ENCODE measurements at places on chromosomes 5 and 9.

GRCh38 chr5:1783216-1783554, 16.5 kb downstream of the MRPL36 start:
- no peaks in the 10 kb centered on the region for H3K4me1 ChIP-seq
- H3K4me3 ChIP-seq: no peak overlapping the region
- no peaks in the 10 kb centered on the region for H3K36me3 ChIP-seq

DNA sequence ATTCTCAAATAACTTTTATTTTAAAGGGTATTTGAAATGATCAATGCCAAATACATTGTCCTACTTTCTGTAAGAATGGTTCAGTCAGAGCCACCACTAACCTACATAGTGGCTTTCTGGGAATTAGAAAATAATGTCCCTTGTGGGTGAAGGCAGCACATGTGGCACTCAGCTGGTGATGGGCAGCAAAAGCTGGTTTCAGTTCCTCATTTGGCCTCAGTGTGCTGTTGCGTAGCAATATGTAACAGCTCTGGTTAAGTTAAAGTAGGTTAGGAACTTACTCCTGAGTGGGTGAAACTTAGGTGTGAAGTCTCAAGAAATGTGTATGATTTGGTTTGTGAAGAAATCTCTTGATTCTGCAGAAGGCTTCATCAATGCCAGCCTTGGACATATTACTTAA, 99.6 kb upstream of the SPEF2 start:
- no peaks in the 10 kb centered on the region for H3K27me3 ChIP-seq
- H3K4me3 ChIP-seq: no peak overlapping the region
- H3K27ac ChIP-seq: no peak overlapping the region

- H3K27ac ChIP-seq: no peak overlapping the region
- no peaks in the 10 kb centered on the region for H3K4me1 ChIP-seq
- H3K27me3 ChIP-seq: no peaks in the 10 kb centered on the region
Observed at GRCh38 chr9:119257592-119257991, 111.6 kb downstream of the BRINP1 start.

GRCh38 chr9:135306699-135307098, 172.9 kb upstream of the PPP1R26 start:
- H3K36me3 ChIP-seq: no peaks in the 10 kb centered on the region
- DNase-seq: peak; percentile 84
- H3K27ac ChIP-seq: no peak overlapping the region
- no peak overlapping the region for H3K4me3 ChIP-seq
- H3K4me1 ChIP-seq: peaks cover 5% of the 10 kb centered on the region

DNA sequence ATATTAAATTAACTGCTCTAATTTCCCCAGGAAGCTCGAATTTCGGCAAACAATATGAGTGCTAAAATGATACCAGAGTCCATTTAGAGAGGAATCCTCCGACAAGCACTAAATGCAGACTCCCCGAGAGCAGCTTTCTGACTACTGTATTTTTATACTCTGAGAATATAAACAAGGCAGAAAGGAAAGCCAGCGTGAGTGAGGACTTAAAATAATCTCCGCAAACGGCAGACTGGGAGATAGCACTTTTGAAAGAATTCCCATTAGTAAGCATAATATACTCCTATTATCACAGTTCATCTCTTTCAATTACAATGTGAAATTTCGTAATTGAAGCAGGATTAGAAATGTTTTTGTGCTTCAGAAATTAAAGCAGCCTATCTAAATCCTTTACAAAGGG, 269.4 kb upstream of the PANK3 start:
- DNase-seq: no peak
- H3K4me1 ChIP-seq: peaks cover 4% of the 10 kb centered on the region
- no peak overlapping the region for H3K27ac ChIP-seq
- no peaks in the 10 kb centered on the region for H3K27me3 ChIP-seq
- H3K36me3 ChIP-seq: no peaks in the 10 kb centered on the region
- H3K4me3 ChIP-seq: no peak overlapping the region

GRCh38 chr9:127223810-127224177, 40.8 kb upstream of the GARNL3 start:
- peak overlapping the region; percentile 76 for H3K4me3 ChIP-seq
- H3K27me3 ChIP-seq: no peaks in the 10 kb centered on the region
- no peaks in the 10 kb centered on the region for H3K36me3 ChIP-seq
- peak overlapping the region; percentile 78 for H3K27ac ChIP-seq
- peaks cover 19% of the 10 kb centered on the region for H3K4me1 ChIP-seq

DNA sequence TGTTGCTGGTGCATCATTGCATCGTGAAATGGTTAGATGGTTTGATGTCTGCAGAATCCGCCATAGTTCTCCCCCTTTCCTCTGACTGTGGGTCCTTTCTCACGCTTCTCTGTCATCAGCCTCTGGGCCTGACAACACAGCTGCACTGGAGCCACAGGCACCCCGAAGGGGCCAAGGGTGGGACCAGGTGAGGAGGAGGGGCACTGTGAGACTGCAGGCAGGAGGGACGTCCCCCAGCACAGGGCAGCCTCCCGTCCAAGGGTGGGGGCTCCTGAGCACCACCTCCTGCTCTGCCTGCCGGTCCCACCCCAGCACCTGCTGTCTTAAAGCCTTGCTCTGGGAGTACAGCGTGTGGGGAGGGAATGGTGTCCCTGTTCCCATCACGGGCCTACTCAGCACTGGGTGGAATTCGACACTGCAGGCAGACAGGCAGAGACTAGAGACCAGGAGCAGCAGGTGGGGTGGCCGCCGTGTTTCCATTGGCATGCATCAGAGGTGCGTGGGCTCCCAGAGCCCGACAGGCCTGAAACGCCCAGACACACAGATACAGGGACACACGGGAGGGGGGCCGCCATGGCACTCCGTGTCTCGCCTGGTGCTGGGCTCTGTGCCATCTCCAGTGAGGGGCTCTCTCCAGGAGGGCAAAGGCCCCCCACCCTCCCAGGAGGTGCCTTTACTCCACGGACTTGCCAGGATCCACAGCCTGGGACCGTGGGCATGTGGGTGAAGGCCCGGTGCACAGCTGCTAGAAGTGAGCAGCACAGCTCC, 15.0 kb downstream of the CACNA1B start:
- H3K36me3 ChIP-seq: no peaks in the 10 kb centered on the region
- H3K27me3 ChIP-seq: no peaks in the 10 kb centered on the region
- DNase-seq: no peak
- no peaks in the 10 kb centered on the region for H3K4me1 ChIP-seq

DNA sequence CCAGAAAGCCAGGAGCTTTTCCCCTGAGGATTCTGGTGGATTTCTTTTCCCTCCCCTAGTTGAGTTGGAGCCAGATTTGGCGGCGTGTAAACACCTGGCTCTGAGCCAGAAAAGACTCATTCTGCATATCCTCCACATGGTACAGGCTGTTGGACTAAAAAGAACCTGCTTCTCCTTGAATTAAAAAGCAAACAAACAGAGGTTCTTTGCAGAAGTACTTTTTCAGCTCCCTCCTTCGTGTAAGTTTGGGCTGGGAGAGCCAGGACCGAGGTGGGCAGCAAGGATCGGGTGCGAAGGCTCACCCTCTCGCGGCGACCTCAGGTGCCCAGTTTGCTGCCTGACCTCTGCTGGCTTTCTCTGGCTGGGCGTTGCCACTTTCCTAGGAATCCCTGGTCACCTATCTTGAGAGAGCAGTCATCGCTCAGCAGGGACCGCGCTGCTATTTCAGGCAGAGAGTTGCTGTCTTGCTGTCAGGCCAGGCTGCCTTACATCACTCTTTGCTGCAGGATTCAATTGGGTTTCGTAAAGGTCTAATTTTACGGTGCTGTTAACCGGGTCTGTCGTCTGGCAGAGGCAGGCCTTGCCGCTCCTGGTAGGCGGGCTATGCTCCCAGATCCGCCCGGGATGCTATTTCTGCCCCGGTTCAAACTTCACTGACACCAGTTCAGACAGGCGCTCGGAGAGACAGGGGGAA, 3.2 kb downstream of the PAPPA start:
- H3K4me3 ChIP-seq: peak overlapping the region; percentile 55
- peaks cover 19% of the 10 kb centered on the region for H3K4me1 ChIP-seq

DNA sequence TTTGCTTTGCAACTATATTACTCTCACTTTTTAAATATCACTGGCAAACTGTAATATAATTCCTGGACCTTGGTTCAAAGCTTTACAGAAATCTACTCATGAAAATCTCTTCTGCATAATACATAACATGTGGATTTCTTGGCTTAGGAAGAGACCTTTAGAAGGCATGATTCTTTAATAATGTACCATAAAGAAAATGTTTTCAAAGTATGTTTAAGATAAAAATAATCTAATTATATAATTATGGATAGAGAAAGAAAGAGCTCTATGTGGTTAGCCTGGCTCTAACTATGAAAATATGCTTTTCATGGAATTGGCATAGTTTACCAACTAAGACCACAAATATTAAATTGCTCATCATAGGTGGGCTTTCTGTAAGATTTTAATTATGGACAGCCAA, 817.8 kb downstream of the TLE1 start:
- no peak for DNase-seq
- H3K36me3 ChIP-seq: no peaks in the 10 kb centered on the region
- H3K27ac ChIP-seq: no peak overlapping the region
- H3K4me3 ChIP-seq: no peak overlapping the region
- no peaks in the 10 kb centered on the region for H3K27me3 ChIP-seq
- H3K4me1 ChIP-seq: no peaks in the 10 kb centered on the region

- H3K4me3 ChIP-seq: no peak overlapping the region
- no peak overlapping the region for H3K27ac ChIP-seq
- no peaks in the 10 kb centered on the region for H3K36me3 ChIP-seq
- no peak for DNase-seq
- H3K4me1 ChIP-seq: no peaks in the 10 kb centered on the region
Observed at GRCh38 chr5:59724482-59725391, 168.8 kb downstream of the PDE4D start.

DNA sequence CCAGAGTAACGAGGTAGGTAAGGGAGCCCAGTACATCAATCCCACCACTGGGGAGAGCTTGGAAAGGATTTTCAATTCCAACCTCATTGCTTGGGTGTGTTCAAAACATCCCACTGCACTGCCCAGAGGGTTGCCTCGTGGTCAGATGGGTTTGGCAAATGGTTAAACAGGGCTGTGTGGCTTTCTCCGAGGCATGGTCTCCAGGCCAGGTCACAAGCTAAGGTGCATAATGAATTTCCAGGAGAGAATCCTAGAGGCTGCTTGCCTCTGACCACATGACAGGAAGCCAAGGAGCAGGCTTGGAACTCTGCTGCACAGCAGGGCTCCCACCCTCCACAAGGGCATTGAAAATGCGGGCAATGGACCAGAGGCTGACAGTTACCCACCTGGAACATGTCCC, 51.6 kb downstream of the DAP start:
- no peak overlapping the region for H3K27ac ChIP-seq
- peaks cover 11% of the 10 kb centered on the region for H3K4me1 ChIP-seq
- no peaks in the 10 kb centered on the region for H3K27me3 ChIP-seq
- no peaks in the 10 kb centered on the region for H3K36me3 ChIP-seq
- DNase-seq: no peak

DNA sequence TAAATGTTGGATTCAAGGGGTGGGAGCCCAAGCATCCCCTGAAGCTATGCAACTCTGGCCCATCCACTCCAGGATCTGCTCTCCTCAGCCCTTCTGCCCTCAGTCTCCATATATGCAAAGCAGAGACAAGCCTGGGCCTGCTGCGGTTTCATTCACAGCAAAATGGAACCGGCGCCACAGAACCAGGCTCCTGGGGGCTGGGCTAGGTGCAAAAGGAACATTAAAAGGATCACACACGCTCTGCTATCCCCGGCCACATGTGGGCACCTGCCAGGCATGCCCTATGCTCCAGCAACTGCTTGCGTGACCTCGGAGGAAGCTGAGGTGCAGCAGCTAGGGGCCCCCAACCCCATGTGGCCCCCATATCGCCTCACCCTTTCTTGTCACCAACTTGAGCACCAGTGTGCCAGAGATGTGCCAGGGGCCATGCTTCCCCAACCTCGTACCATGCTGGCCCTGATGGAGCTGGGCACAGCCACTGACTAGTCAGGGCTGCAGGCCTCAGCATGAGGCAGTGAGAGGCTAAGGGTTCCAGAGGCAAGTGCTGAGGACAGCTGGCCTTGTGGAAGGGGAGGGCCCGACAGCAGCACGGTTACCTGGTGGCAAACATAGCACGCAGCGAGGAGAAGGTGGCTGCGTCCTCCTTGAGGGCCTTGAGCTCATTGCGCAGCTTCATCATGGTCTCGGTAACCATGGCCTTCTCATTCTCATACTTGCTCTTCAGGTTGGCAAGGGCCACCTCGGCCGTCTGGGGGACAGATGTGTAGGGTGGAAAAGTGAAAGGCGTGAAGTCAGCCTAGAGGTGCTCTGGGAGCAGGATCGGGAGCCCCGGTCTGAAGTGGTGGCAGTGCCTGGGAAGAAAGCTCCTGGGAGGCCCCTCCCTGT, 47.2 kb downstream of the BICD2 start:
- peaks cover 40% of the 10 kb centered on the region for H3K4me1 ChIP-seq
- H3K36me3 ChIP-seq: peaks cover 78% of the 10 kb centered on the region
- no peak for DNase-seq

DNA sequence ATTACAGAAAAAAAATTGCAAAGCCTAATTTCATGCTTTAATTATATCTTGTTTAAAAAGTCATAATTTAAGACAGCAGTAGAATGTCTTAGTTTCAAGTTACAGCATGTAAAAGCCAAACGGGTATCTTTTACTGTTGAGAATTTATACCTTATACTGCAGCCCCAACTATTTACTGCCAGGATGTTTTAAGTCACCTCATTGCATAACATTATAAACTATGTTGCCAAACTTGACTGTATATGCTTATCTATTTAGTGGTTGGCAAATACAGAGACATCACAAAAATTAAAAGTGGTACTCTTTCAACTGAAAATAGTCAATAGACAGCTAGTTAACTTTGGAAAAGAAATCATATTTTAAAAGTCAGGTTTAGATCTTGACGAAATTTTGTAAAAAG, 119.5 kb downstream of the EDIL3 start:
- H3K27ac ChIP-seq: no peak overlapping the region
- no peaks in the 10 kb centered on the region for H3K36me3 ChIP-seq
- DNase-seq: no peak

DNA sequence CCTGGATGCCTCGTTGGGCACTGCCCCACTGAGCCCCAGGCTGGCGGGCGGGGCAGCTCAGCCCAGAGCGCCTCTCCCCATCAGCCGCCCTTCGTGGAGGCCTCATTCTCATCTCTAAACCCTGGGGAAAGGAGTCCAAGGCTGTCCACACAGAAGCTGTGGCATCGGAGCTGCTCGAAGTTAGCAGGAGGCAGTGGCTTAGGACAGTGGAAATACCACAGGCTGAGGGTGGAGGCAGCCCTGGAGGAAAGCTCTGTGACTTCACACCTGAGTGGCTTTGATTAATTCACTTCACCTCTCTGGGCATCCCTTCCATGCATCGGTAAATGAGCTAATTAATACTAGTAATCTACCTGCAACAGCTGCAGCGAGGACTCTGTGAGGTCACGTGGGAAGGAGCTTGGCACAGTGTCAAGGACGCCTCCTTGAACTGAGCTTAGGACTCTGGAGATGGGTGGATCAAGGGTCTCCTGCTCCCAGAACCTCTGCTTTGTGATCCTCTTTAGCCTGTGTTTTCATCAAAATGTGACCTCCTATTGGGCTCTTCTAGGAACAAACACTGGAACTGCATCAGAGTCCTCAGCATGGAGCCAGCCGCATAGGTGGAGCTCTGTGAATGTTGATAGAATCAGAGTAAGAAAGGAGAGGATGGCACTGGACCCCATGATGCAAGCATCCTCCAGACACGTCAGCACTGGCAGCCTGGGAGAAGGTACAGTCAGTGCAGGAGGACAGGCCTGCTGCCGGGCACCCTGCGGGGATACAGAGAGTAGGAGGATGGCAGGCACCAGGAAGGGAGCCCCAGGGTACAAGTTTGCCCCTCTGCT, 842 bp upstream of the ANGPTL2 start:
- H3K27ac ChIP-seq: peak overlapping the region; percentile 90
- H3K4me3 ChIP-seq: peak overlapping the region; percentile 52
- no peaks in the 10 kb centered on the region for H3K27me3 ChIP-seq
